OCI-LY7 (cell line): ENCODE measurements at places on chromosomes 5 and 9. TPM values are rescaled to one million over a fixed set of nuclear protein-coding genes. Genes with fewer than 3 reads are reported as not detected.

Gene NME5
- not detected in 2 replicates for total RNA-seq

Gene OR1L6
- not detected in 2 replicates for total RNA-seq

Gene GFI1B
- 3.3 and 4.9 TPM in 2 replicates for total RNA-seq

Gene FRMD3
- total RNA-seq: 0.48 and 0.65 TPM in 2 replicates

Gene SLCO6A1
- not detected in 2 replicates for total RNA-seq

Gene TMEM167A
- total RNA-seq: 55.7 and 56.4 TPM in 2 replicates

Gene LURAP1L
- not detected in 2 replicates for total RNA-seq

Gene ADAMTS12
- total RNA-seq: not detected in 2 replicates

Gene INSL4
- total RNA-seq: not detected in 2 replicates

Gene HBEGF
- total RNA-seq: 20.2 and 30.9 TPM in 2 replicates

Gene PCDHGA10
- 3.4 and 3.9 TPM in 2 replicates for total RNA-seq

Gene PCDHA9
- total RNA-seq: not detected in 2 replicates

Gene NUTM2G
- not detected in 2 replicates for total RNA-seq

Gene PCDHB16
- total RNA-seq: not detected in 2 replicates

Gene DAB2
- total RNA-seq: 0.40 TPM in 1 of 2 replicates, not detected in the other

Gene WNK2
- total RNA-seq: 176 and 194 TPM in 2 replicates

Gene GLDC
- total RNA-seq: not detected in 2 replicates

Gene TAF11L9
- not detected in 2 replicates for total RNA-seq

Gene PDCD1LG2
- total RNA-seq: not detected in 2 replicates

Gene BTNL3
- not detected in 2 replicates for total RNA-seq

Gene CDKN2AIPNL
- 45.7 and 45.8 TPM in 2 replicates for total RNA-seq

Gene CLINT1
- 120 and 135 TPM in 2 replicates for total RNA-seq

Gene PRKACG
- not detected in 2 replicates for total RNA-seq

Gene BTNL9
- 219 and 232 TPM in 2 replicates for total RNA-seq

Gene BNC2
- total RNA-seq: not detected in 2 replicates

Gene PCA3
- total RNA-seq: not detected in 2 replicates

Gene GARIN3
- total RNA-seq: not detected in 2 replicates

Gene ECSCR
- total RNA-seq: not detected in 2 replicates

Gene NTNG2
- total RNA-seq: 1.9 and 3.2 TPM in 2 replicates

Gene PCDHA12
- not detected in 2 replicates for total RNA-seq

Gene ALDH7A1
- total RNA-seq: not detected in 2 replicates

Gene CCDC187
- not detected in 2 replicates for total RNA-seq

Gene FBXO4
- total RNA-seq: 0.40 TPM in 1 of 2 replicates, not detected in the other

Gene FBN2
- not detected in 2 replicates for total RNA-seq

Gene AGXT2
- not detected in 2 replicates for total RNA-seq

Gene OCLN
- total RNA-seq: 1.1 and 1.4 TPM in 2 replicates

Gene CDH6
- not detected in 2 replicates for total RNA-seq

Gene CDC25C
- total RNA-seq: 21.1 and 26.9 TPM in 2 replicates

Gene SPINK6
- not detected in 2 replicates for total RNA-seq

Gene CATSPER3
- 0.61 and 1.0 TPM in 2 replicates for total RNA-seq

Gene LRRC14B
- total RNA-seq: 4.4 and 4.9 TPM in 2 replicates

Gene TLR4
- total RNA-seq: 10.0 and 10.4 TPM in 2 replicates

Gene C5orf52
- not detected in 2 replicates for total RNA-seq

Gene SLC34A1
- total RNA-seq: 0.46 and 0.63 TPM in 2 replicates

Gene SPAG8
- total RNA-seq: 3.6 and 5.1 TPM in 2 replicates

Gene CCDC112
- 9.7 and 13.0 TPM in 2 replicates for total RNA-seq

Gene SELENOP
- total RNA-seq: not detected in 2 replicates

Gene GABRA6
- not detected in 2 replicates for total RNA-seq

Gene ISL1
- not detected in 2 replicates for total RNA-seq

Gene NMUR2
- not detected in 2 replicates for total RNA-seq

Gene DCTN4
- total RNA-seq: 22.4 and 28.3 TPM in 2 replicates

Gene EGFLAM
- not detected in 2 replicates for total RNA-seq
